ENCODE measurements at places on chromosomes 5 and 9. TPM values are rescaled to one million over a fixed set of nuclear protein-coding genes. Genes with fewer than 3 reads are reported as not detected.
A peak's percentile ranks its signal among the peaks of the same experiment; 100 is the strongest.

- no peak for DNase-seq
Measured at GRCh38 chr5:164422400-164422799, 917.0 kb downstream of the MAT2B start.

DNA sequence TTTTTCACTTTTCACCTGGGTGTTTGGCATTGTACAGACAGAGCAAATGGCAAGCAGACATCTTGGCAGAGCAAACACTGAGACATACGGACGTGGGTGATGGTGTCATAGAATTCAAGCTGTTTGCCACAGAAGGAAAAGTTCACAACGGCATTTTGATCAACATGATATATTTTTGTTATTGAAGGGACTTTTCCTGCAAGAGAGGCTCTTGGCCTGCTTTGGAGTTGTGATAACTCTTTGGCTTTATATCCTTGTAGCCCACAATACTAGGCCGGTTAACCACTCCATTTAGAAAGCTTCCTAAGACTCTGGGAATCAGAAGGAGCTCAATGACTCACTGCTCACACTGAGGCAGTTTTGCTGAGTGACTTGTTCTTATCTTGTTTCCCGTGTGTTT lies 1038.3 kb downstream of the TLE1 start:
- no peak for DNase-seq

- no peak for DNase-seq
Measured at GRCh38 chr9:107397076-107398044, 92.2 kb downstream of the KLF4 start.

- no peak for DNase-seq
Measured at GRCh38 chr9:132577119-132577518, 5.3 kb upstream of the BARHL1 start.

GRCh38 chr9:131276094-131276888 lies at the start of gene FAM78A:
FAM78A (minus strand) TSS chr9:131276510; CDS start chr9:131276179, 331 bp downstream.
- DNase-seq = no peak

DNA sequence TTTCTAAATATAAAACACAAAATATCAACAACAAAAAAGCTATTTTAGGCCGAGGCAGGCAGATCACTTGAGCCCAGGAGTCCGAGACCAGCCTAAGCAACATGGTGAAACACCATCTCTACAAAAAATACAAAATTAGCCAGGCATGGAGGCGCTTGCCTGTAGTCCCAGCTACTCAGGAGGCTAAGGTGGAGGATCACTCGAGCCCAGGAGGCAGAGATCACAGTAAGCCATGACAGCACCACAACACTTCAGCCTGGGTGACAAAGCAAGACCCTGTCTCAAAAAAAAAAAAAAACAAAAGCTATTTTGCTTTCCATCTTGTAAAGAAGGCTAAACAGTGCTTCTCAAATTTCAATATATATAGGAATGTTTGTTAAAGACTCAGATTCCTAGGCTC lies 11.3 kb downstream of the C5orf15 start:
- DNase-seq = no peak

- DNase-seq = no peak
Measured at GRCh38 chr9:36798350-36799065, 225.8 kb downstream of the MELK start.

- peak; percentile 62 for DNase-seq
Measured at GRCh38 chr9:101716629-101717028, 21.8 kb downstream of the GRIN3A start.

GRCh38 chr5:58294598-58295305 lies 165.1 kb downstream of the PLK2 start:
- no peak for DNase-seq

The C6 gene
- 3.1 TPM for polyA plus RNA-seq

The DOCK2 gene
- polyA plus RNA-seq = 2.7 TPM

The SPATA6L gene
- polyA plus RNA-seq = 6.6 TPM

DNA sequence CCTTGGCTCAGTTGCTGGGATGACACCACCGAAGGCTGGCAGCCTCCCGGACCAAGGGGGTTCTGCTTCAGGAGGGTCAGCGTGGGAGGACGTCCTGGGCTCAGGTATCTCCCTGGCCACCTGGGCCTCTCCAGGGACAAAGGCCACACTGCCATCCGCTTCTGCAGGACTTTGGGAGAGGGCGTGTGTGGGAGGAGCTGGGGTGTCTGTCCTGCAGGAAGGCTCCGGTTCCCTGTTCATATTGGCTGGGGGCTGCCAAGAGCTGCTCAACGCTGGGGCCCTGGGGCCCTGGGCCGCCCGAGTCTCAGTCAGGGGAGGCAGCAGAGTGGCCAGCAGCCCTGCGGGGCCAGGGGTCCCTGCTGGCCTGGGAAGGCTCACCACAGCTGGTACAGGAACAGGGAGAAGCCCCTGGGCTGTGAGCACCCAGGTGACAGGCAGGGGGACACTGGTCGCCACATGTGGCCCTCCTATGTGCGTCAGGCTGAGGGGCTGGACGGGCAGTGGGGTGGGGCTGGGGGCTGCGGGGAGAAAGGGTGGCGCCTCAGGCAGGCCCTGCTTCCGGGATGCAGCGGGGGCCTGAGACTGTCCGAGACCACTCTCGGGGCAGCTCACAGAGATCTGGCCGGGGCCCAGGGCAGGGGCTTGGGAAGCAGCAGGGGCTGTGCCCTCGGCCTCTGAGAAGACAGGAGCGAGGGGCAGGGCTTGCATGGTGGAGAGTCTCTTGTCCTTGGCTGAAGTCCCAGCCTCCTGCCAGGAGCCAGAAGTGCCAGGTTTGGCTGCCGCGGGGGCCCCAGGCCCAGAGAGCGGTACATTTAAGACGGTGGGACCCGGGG lies 4.9 kb upstream of the CARD9 start:
- no peak for DNase-seq

The RASGRF2 gene
- polyA plus RNA-seq = 2.2 TPM

DNA sequence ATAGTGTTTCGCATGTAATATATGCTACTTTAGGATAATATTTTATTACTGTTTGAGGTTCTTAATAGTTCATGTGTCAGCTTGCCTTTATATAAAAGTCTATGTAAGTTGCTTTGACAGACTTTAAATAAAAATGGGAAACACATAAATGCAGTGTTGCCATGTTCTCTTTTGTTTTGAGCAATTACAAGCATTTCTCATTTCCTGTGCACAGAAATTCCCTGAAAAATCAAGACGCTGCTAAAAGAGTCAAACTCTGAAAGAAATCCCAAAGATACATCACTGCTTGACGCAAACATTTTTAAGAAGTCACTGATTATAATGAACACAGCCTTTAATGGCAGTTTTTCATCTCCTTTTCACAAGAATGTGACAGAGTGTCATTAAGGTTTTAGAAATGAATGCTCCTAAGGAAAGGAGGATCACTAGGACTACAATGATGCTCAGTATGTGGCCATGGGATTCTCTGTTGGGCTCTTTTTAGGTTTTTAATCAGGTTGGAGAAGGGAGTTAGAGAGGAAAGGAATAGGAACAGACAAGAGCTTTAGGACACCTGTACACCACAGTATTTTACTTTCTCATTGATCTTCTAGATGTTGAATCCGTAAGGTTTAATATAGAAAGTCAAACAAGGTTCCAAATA lies 29.4 kb downstream of the ZCCHC7 start:
- no peak for DNase-seq

DNA sequence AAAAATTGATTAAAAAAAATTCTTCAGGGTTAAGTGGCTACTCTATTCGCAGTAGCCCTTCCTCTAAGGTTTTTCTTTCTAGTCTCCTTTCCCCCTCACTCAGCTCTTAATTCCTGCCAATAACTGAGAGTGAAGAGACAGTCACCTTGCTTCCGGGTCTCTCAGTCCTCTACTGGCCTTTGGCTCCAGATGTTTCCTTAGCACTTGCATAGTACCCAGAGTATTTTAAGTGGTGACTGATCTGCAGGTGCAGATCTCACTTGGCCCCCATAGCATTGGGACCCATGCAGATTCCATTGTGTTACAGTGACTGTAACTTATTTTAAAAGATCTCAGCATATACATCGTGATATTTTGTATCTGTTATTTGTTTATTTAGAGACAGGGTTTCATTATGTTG lies 66.2 kb downstream of the GCNT1 start:
- DNase-seq = no peak

The FBP2 gene
- polyA plus RNA-seq = 0.08 TPM

The DROSHA gene
- polyA plus RNA-seq = 93.3 TPM

GRCh38 chr5:100818340-100818739 lies 84.7 kb downstream of the ST8SIA4 start:
- no peak for DNase-seq

GRCh38 chr9:122656378-122656777 lies 1.0 kb downstream of the OR1B1 start:
- DNase-seq = no peak

- no peak for DNase-seq
Measured at GRCh38 chr9:127065592-127065991, 56.8 kb downstream of the ANGPTL2 start.

- DNase-seq = no peak
Measured at GRCh38 chr9:995192-995591, 18.7 kb downstream of the DMRT3 start.

The CEL gene
- 3.5 TPM for polyA plus RNA-seq

The ADAMTS16 gene
- 76.8 TPM for polyA plus RNA-seq

DNA sequence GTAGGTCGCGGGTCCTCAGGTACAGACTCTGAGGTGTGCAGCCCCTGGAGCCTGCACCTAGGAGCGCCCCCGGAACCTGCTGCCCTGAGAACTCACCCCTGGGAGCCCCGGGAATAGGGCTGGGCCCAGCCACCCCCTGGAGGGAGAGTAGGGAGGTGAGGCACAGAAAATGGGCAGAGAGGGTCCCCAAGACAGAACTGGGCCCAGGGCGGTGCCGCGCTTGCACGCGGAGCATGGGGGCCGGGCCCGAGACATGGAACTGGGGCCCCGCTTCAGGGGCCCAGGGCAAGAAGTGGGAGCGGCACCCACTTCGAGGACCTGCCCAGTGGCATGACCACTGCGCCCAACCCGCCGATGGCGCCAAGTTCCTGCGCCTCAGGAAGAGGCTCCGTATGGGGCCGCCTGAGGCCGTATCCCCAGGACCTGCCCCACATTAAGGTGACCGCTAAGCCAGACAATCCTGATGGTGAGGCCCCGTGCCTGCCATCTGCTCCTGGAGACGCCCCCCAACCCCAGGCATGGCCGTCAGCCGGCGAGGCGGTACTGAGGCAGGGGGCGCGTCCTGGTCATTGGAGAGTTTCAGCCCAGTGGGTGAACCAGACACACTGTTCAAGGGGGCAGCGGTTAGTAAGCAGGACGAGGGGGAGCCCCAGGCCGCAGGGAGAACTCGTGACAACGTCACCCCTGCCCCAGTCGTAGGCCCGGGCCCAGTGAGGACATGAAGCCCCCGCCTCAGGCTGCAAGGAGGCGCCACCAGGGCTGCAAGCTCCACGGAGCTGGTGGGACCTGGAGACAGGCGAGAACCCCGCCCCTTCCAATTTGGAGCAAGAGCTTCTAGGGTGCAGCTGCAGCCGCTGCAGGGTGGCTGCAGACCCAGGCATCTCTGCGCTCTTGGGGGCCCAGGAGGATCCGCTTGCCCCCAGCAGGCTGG lies 89.5 kb upstream of the PUM3 start:
- DNase-seq = no peak

The RACK1 gene
- polyA plus RNA-seq = 2,682 TPM

- DNase-seq = no peak
Measured at GRCh38 chr5:176916337-176916736, 17.2 kb upstream of the HK3 start.

GRCh38 chr5:81842795-81843398 lies 92.0 kb upstream of the SSBP2 start:
- no peak for DNase-seq

- no peak for DNase-seq
Measured at GRCh38 chr9:108477529-108478006, 378.2 kb downstream of the ACTL7B start.

The SPINK13 gene
- polyA plus RNA-seq = 0.79 TPM

DNA sequence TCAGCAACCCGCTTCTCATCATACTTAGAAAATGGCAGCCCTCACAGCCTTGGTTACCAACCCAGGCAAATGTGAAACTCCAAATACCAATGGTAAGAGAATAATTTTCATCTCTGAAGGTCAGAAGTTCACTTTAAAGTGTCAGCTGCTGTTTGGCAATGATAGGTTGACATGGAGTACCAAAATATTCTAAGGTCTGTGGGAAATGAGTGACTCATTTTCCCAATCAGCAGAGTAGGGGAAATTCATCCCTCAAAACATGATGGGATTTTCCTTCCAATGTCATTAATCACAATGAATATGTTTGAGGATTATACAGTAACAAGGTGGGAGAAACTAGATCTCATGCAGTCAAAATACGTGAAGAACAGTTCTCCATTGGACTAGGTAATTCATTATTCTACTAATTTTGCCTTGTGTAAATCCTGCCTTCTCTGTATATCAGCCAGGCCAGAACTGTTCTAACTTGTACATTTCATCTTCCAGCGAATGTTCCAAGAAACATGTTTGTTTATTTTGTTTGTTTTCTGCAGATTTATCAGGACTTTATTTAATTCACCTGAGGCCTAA lies 53.1 kb upstream of the ERBIN start:
- DNase-seq = no peak

DNA sequence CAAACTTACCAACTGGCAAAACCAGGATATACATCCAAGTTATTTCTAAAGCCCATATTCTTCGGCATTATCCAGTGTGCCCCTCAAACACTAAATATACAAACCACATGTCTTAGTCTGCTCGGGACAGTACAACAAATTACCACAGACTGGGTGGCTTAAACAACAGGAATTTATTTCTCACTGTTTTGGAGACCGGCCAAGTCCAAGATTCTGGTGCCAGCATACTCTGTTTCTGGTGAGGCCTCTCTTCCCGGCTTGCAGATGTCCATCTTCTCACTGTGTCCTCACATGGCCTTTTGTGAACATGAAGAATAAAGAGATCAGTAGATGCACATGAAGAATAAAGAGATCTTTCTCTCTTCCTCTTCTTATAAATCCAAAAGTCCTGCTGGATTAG lies 12.9 kb upstream of the SLCO6A1 start:
- DNase-seq = no peak

The CA9 gene
- 0.86 TPM for polyA plus RNA-seq

DNA sequence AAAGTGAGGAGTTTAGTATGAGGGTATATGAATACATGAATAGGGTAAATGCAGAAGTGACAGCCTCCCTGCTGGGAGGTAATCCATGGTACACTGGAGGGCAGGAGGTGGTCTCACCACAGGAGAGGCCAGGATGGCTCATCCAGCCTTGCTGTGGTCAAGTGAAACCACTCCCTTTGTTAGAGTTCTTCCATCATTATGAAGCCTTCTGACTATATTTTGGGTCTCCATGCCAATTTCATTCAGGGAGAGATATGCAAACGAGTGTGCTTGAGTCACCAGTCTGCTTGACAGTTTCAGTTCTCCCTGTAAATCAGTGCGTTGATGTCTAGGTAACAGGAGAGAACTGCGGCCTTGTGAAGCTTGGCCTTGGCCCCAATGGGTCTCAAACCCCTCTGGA lies 16.4 kb downstream of the PPP3R2 start:
- no peak for DNase-seq

Data from left renal cortex interstitium (tissue), 4 donors.